ENCODE measurements at places on chromosomes 13 and 19.

DNA sequence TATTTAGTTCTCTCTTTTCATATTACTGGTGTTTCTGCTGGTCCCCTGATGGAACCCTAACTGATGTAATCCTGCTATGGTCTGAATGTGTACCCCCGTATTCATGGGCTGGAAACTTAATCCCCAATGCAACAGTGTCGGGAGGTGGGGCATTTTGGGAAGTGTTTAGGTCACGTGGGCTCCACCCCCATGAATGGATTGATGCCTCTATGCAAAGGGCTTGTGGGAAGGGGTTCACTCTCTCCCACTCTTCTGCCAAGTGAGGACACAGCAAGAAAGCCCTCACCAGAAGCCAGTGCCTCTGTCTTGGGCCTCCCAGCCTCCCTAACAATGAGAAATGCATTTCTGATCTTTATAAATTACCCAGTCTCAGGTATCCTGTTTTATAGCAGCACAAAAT is 21.2 kb upstream of the UBAC2 start:
- no peak for DNase-seq

GRCh38 chr13:81089371-81090157 is 748.6 kb upstream of the SPRY2 start:
- DNase-seq = no peak

DNA sequence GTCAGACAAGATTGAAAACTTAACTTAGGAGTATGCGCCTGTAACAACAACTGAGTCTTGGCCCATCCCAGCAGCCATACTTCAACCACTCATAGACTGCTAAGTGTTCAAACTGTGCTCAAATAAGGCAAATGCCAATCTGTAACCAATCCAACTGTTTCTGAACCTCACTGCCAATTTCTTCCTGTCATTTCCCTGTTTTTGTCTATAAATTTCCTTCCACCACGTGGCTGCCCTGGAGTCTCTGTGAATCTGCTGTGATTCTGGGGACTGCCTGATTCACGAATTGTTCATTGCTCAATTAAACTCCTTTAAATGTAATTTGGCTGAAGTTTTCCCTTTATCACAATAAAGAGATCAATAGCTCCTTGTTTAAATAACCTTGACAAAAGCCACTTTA is 50.8 kb upstream of the FREM2 start:
- DNase-seq = no peak

DNA sequence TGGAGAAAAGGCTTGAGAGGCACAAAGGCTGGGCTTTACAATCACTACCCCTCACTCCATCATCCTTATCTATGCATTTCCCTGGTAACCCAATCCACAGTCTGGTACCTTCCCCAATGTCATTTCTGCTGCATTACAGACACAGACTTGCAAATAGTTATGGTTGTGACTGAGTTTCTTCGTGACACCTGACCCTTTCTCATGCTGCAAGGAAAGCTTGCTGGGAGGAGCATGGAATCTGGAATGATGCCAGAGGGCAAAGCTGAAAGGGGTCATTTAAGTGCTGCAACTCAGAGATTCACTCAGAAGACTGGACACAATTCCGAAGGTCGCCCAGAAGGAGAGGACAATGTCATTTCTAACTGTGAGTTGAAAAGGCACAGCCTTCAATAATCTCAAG is at the start of gene LGALS16:
Gene LGALS16 (plus strand): TSS at position 301 of the 400 bp plus-strand sequence. CDS start 49 bp downstream, at position 350.
- no peak for DNase-seq

GRCh38 chr13:114237415-114238112 is 2.9 kb downstream of the CDC16 start:
- no peak for DNase-seq

DNA sequence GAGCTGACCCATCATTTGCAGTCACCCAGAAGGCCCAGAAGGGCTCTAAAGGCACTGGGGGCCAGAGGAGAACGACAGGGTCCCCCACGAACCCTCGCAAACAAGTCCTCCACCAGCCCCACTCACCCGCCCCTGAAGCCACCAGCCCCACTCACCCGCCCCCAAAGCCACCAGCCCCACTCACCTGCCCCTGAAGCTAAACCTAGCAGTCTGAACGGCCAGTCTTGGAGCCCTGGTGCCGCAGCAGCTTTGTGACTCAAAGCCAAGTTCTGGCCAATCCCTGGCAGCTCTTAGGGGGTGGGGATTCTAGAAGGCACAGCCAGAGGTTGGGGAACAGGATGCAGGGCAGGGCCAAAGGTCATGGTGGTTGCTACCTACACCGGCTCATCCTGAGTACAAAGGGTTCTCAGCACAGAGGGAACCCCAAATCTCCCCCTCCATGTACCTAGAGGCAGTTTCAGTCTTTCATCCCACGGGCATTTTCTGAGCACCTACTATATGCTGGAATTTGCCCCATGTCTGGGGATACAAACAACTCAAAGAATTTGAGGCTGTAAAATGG is at the start of gene IQCN:
Gene IQCN (minus strand): TSS at position 234 of the 562 bp plus-strand sequence. CDS start 4,974 bp downstream, outside the sequence.
- peak; percentile 69 for DNase-seq

DNA sequence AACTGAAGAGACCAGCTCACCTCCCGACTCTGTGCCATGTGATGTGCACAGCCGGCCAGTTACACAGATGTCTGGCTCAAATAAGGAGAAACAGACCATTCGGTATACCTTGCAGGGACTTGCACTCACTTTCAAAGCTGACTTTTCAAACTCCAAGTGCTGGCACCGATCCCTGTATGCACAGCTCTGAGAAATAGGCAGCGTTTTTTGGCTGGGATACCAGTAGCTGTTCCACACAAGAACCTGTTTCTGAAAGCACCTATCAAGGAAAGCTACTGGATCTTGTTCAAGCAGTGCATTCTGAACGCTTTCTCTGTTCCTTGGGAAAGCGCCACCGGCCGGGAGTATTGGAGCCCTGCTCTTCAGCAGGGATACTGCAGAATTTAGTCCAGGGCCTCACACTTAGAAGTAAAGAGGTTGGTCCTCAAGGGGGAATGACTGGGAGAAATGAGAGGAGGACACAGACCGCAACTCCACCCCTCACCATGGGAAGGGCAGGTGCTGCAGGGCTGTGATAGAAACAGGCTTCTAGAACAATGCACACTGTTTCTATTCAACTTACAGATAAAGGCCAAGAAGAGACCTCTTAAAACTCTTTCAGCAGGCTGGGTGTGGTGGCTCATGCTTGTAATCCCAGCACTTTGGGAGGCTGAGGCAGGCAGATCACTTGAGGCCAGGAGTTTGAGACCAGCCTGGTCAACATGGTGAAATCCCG is 53.6 kb upstream of the PABPC3 start:
- DNase-seq = no peak

DNA sequence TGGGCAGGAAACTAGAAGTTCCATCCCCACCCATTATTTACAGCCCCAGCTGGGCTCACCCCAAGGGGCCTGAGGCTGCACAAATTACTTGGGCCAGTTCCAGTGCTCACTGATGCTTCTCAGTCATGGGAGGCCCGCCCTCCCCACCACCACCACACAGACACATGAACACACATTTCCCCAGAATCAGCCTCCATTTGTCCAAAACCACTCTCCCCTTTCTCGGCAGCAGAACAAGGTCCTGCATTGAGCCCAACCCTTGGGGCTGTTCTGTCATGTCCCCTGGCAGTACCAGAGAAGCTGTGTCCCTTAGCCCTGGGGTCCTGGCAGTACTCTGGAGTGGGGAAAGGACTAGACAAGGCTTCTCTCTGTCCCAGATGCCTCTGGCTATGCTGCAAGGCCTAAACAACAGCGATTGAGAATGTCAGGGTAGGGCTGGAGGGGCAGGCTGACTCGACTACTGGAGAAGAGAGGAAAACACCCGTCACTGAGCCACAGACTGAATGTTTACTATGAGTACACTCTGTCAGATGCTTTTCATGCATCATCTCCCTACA is 21.8 kb downstream of the SAMD4B start:
- DNase-seq = no peak

DNA sequence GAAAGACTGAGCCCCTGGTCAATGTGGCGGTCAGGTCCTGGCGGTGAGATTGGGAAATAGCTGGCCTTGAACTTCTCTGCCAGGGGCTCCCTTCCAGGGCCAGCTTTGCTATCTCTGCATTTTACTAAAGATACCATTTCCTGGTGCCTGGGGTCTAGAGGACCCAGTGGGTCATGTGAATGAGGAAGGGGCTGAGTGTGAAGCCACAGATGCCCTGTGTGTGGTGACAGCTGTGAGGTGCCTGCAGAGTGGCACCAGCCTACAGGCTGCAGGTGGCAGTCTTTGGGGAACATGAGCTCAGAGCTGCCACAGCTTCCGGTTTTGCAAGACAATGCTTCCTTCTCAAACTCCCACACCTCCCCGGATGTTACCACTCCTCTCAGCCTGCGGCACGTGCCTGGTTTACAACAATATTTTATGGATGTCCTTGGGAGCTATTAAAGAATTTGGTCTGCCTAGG is 5.2 kb upstream of the MLNR start:
- peak; percentile 67 for DNase-seq

GRCh38 chr19:13835791-13836723 is 40.8 kb downstream of the ZSWIM4 start:
- peak; percentile 73 for DNase-seq

DNA sequence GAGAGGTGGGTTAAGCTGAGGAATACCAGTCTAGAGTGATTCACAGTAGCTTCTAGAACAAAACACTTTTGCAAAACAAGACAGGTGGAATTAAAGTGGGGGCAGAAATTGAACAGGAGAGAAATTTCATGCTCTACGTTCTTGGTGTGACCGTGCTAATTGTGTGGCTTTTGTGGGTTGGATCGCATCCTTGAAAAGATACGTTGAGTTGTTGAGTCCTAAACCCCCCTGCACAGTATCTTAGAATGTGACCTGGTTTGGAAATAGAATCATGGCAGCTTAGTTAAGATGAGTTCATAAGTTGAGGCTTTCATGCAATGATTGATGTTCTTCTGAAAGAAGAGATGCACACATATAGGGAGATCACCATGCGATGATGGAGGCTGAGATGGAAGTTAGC is 308.2 kb downstream of the ATP8A2 start:
- DNase-seq = no peak

- no peak for DNase-seq
These were observed 245.2 kb downstream of the DNAJC15 start for GRCh38 chr13:43268632-43269031.

DNA sequence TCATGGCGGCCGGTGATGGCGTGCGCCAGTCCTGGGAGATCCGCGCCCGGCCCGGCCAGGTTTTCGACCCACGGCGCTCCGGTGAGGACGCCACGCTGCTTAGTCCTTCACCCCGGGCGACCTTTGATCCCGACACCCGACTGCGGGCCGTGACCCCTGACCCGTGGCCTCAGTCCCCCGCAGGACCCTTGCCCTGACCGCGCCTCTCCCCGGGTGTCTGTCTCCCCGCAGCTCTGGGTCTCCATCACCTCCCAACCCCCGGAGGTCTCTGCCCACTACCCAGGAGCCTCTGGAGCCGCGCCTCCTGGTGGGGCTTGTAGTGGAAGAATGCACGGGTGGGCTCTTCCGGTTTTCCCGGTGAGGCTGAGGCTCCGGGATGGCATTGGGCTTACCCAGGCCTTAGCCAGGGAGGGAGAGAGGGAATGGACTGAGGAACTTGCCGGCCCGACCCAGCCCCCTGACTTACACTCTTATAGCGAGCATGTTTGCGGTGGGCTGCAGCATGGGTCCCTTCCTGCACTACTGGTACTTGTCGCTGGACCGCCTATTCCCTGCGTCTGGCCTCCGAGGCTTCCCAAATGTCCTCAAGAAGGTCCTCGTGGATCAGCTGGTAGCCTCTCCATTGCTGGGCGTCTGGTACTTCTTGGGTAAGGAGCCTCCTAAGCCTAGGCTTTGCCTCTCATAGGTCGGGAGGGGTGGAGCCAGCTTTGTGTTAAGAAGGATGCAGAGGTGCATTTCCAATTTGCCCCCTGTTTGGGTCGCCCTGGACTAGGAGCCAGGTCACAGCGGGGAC is 566 bp downstream of the MPV17L2 start:
- DNase-seq = no peak

- no peak for DNase-seq
These were observed 555.9 kb downstream of the DIAPH3 start for GRCh38 chr13:59607780-59608233.

DNA sequence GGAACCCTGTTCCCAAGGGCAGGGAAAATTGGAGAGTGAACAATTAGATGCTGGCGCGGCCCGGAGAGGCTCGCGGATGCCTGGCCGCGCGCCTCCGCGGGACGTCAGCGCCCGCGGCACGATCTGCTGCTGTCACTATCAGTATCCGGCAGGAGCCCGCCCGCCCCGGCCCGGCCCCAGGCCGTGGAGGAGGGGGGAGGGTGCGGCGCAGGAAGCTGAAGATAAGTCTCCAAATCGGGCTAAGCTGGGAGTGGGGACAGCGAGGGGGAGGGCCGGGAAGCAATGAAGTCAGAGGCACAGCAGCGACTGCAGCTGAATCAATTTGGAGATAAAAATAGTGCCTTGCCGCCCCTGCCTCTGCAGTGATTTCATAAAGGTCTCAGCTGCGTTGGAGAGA is 441.5 kb upstream of the KLF12 start:
- DNase-seq = no peak

DNA sequence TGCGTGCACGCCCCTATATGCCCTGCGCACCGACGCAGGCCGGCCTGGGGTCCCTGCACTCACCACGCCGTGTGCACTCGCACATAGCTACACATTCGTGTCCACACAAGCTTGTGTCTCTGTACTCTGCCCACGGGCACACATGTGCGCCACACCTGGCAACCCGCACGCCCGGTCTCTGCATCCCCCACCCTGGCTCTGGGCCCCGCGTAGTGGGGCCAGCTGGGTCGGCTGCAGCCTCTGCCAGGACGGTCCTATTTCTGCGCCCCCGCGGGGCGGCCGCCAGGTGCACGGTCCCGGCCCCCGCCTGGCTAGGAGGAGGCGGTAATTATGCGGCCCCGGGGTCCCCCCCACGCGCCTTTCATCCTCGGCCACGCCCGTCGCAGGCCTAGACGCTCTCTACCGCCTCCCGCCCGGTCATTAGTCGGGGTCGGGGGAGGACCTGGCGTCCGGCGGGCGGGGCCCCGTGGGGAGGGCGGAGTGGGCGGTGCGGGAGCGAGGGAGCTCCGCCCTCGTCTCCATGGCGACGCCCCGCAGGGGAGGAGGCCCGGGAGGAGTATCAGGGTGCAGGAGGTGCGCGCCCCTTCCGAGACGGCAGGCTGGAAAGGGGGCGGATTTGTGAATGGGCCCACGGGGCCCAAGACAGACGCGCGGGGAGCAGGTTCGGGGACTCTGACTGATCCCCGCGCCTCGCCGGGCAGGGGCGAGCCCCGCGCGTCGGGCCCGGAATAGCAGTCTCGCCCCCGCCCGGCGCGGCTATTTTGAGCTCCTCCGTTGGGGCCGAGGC is 2.8 kb upstream of the CIRBP start:
- peak; percentile 90 for DNase-seq

DNA sequence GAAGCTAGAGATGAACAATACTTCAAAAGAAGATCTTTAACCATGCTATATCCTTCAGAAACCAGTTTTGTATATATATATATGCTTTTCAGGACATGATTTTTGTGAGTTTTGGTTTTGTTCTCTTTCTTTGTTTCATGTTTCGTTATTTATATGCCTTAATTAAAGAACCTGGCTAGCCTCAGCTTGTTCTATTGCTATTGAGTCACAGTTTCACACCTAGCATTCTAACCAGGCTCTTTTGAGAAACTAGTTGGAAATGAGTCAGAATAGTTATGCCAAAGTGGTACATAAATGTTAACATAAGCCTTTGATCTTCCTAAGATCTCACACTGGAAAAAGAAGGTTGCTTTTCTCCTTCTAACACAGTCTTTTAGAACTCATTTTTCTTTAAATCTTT is 1925.2 kb downstream of the OLFM4 start:
- DNase-seq = no peak
